Activated T-cell treated with anti-CD3 and anti-CD28 coated beads, Interleukin-2, amount 50 U/mL, for 72 hours (primary cell): ENCODE measurements at places on chromosomes 1 and 21.

GRCh38 chr1:211376807-211377470 lies 50.3 kb downstream of the TRAF5 start:
- no peak for DNase-seq

DNA sequence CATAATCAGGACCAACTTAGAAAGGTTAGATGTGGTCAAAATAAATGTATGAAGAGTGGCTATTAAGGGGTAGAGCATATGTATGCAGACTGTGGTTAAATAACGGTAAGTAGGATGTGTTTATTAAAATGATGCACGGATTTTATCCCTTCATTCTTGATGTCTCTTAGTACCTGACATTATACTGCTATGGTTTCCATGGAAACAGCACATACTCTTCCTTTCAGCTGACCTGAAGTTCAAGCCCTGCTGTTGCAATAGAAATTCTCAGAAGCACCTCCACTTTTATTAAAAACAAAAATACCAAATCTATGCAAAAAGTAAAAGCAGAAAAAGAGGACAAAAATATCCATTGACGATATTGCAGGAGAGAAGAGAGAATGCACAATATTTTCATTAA lies 381.4 kb downstream of the RWDD3 start:
- DNase-seq = no peak

- DNase-seq = no peak
Observed at GRCh38 chr1:47208374-47208850, 18.6 kb upstream of the PDZK1IP1 start.

- DNase-seq = no peak
Observed at GRCh38 chr1:3355089-3355488, 99.4 kb upstream of the ARHGEF16 start.

GRCh38 chr1:183652547-183653461 lies at the start of gene APOBEC4:
Gene APOBEC4 (minus strand): TSS chr1:183653316. CDS start chr1:183648781, 4,535 bp downstream.
- no peak for DNase-seq
